ENCODE measurements at places on chromosomes 2 and 18. TPM values are rescaled to one million over a fixed set of nuclear protein-coding genes. Genes with fewer than 3 reads are reported as not detected.

- ATAC-seq: peak; percentile 95
Measured at GRCh38 chr2:105790461-105791149, 45.9 kb downstream of the NCK2 start.

DNA sequence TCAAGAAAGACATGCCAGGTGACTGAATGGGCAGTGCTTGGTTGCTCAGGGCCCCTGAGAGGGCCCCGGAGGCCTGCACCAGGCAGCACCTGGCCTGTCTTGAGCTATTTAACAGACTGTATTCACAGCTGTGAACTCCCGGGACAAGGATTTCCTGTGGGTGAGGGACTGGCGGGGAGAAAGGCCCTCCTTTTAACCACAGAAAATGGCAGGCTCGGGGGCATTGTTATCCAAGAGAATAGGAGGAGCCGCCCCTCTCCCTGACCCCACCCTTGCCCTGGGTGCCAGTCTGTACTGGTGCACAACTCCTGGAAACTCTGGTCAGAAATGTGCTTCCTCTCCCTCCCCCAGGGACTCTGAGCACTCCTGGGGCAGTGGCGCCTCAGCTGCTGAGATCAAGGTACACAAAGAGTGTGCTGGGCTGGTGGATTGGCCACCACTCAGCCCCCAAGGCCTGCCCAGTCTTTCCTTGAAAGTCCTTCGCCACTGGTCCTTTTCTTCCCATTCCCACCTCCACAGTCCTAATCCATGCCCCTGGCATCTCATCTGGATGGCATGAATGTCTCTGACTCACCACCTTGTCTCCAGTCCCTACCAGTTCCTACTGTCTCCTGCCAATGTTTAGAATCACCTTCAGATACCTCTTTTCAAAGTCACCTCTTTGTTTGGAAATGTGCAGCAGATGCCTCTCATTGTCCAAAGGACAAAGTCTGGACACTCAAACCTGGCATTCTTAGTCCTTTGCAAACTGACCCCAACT is 19.6 kb upstream of the EPAS1 start:
- peak; percentile 50 for ATAC-seq

GRCh38 chr2:69422198-69422597 is 15.0 kb downstream of the NFU1 start:
- no peak for ATAC-seq

DNA sequence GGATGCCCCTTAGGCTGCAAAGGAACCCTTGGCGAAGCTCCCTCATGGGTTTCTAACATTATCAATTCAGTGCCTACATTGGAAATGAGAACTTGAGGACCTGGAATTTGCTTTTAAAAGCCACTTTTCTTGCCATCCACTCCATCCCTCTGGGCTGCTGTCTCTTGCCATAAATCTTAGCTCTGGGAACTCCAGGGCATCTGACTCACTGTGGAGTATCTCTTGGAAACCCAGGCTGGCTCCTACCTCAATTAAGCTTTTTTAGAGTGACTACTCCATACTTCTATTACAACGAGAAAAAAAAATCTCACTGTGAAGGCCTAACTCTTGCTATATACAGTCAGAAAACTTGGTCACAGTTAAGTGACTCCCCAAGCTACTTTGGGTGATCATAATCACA is 227.2 kb upstream of the SETBP1 start:
- no peak for ATAC-seq

- no peak for ATAC-seq
Measured at GRCh38 chr2:220243571-220243970, 616.1 kb downstream of the SLC4A3 start.

Gene CHRNG
- total RNA-seq: not detected

DNA sequence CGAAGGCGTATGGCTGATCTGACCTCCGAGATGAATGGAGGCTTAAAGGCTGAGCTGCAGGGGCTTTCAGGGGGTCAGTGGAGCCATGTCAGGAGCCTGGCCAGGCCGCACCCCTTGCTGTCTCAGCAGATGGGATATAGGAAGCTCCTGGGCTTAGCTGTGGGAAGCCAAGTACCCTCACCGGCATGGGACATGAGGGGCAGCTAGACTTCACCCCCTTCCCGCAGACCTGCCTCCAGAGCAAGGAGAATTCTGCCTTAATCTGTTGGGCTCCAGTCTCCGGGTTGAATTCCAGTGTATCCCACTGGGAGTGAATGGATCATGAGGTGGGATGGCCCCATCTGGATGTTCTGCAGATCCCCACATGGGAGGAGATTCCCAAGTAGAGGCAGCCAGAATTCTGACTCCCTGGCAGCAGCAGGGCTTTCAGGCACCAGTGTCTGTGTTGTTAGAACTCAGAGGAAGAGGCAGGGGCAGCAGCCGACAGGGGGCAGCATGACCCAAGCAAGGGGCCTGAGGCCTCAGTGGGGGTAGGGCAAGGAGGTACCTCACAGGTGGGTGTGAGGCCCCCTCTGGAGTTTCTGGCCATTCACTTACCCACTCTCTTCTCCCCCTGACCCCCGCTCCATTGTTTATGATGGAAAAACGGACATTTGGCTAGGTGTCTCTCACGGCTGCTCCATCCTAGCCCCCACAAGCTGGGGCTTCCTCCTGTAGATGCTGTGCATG is 19.1 kb downstream of the CAPG start:
- peak; percentile 61 for ATAC-seq

- ATAC-seq: no peak
Measured at GRCh38 chr18:43303376-43303775, 26.1 kb upstream of the SYT4 start.

Gene CD207
- total RNA-seq: not detected

DNA sequence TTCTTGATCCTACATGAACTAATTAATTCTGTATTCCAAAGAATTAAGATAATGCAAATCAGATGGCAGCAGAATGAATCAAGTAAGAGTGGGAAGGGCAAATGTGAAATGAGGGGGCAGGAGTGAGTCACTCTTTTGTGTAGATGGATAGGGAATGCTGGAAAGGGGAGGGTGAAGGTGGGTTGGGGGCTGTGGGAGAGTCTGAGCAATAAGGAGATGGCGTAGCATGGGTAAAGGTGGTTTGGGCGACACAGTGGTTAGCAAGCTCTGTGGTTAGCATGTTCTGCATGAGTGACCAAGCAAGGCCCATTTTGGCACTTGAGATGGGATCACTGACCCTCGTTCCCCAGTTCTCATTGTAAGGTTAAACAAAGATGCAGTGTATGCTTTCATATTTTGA is 20.4 kb downstream of the GPD2 start:
- no peak for ATAC-seq

- no peak for ATAC-seq
Measured at GRCh38 chr2:143030127-143030526, 99.1 kb upstream of the ARHGAP15 start.

Gene PROC
- 0.20 TPM for total RNA-seq

Gene MAIP1
- total RNA-seq: 17.7 TPM

DNA sequence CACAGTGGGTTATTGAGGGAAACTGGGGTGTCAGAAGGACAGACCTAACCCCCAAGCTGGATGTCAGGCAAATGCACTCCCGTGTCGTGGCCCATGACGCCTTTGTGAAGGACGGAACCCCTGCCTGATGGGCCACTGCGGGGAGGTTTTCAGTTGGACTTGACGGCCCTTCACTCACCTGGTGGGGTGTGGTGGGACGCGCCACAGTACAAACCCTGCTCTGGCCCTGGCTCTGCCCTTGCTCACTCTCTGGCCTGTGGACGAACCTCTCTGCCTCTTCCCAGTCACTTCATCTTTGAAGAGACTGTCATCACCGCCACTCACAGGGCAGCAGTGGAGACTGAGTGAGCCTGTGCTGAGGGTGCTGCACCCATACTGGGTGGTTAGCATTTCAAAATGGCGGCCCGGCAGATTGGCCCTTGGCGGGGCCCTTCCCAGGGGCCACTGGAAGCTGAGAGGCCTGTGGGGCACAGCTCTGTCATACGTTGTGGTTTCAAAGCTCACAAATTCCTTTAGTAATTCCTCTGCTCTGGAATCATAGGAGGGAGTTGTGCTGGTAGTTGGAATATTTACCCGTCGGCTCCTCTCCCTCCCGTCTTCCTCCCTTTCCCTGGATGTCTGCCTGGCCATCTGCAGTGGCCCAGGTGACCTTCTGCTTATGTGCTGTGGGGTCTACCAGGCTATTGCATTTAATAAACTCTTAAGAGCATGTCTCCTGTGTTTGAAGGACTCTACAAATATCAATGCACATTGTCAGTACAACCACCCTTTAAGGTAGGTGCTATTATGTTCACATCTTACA is 200.6 kb downstream of the CTIF start:
- no peak for ATAC-seq

DNA sequence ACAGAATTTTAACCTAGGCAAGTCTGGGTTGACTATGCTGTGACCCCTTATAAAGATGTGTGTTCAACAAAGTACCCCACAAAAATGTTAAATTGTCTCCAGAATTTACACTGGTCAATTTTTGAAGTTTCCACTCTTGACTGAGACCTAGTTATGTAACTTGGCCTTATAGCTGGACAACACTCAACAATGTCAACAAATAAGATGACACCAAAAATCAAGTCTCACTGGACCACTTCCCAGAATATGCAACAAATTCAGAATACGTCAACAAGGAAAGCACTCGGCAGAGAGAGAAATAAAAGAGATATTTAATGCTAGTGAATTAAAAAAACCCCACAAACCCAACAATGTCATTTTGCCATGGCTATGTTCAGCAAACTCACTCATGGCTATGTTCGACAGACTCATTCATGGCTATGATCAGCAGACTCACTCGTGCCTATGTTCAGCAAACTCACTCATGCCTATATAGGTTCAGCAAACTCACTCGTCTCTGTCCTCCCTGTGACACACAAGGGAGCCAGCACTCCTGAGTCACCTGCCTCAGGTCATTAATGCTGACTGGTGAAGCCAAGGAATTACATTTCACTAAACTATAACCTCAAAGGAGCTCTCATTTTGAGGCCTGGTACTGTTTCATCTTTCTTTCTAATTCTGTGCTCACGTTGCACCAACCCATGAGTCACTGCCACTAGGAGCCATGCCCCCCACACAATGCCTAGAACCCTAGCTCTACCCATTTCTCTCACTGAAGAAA is 72.7 kb downstream of the PTPN2 start:
- ATAC-seq: peak; percentile 92

GRCh38 chr2:207239754-207240494 is 74.2 kb upstream of the KLF7 start:
- peak; percentile 93 for ATAC-seq

- ATAC-seq: no peak
Measured at GRCh38 chr2:84908948-84909713, 3.7 kb downstream of the TMSB10 start.

DNA sequence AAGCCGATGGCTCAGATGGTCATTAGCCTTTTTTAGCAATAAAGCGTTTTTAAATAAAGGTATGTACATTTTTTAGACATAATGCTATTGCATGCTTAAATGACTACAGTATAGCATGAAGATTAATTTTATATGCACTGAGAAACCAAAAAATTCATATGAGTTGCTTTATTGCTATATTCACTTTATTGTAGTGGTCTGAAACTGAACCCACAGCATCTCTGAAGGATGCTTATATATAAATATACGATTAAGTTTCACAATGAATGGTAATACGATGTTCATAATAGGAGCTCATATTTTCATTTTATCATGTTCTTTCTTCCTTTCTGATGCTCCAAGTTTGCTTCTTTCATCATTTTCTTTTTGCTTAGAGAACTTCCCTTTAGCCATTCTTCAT is 132.8 kb downstream of the DNAH6 start:
- ATAC-seq: no peak

Gene KCNE4
- total RNA-seq: 0.12 TPM

- peak; percentile 100 for ATAC-seq
Measured at GRCh38 chr18:3771121-3771971, 321.4 kb downstream of the TGIF1 start.

- ATAC-seq: no peak
Measured at GRCh38 chr2:109549016-109549590, 64.7 kb downstream of the SEPTIN10 start.

- ATAC-seq: no peak
Measured at GRCh38 chr18:10343778-10344177, 110.7 kb upstream of the APCDD1 start.

GRCh38 chr2:52594026-52594425 is 1173.6 kb upstream of the CHAC2 start:
- ATAC-seq: no peak

- no peak for ATAC-seq
Measured at GRCh38 chr2:172861656-172862476, 126.2 kb downstream of the RAPGEF4 start.

Gene BCL2
- total RNA-seq: 2.3 TPM

- ATAC-seq: no peak
Measured at GRCh38 chr18:45847119-45847518, 21.6 kb downstream of the SIGLEC15 start.

Gene SFTPB
- 0.84 TPM for total RNA-seq

Gene RTP5
- not detected for total RNA-seq

GRCh38 chr18:48308027-48308635 is 101.1 kb downstream of the ZBTB7C start:
- ATAC-seq: peak; percentile 93

All from esophagus mucosa (tissue), 1 donor.